ENCODE measurements at places on chromosomes 4 and X.

GRCh38 chrX:153776611-153777045 lies 4.2 kb upstream of the SRPK3 start:
- DNase-seq, result peak; percentile 16

GRCh38 chr4:24914460-24914859 lies 1.6 kb upstream of the CCDC149 start:
- no peak for DNase-seq

DNA sequence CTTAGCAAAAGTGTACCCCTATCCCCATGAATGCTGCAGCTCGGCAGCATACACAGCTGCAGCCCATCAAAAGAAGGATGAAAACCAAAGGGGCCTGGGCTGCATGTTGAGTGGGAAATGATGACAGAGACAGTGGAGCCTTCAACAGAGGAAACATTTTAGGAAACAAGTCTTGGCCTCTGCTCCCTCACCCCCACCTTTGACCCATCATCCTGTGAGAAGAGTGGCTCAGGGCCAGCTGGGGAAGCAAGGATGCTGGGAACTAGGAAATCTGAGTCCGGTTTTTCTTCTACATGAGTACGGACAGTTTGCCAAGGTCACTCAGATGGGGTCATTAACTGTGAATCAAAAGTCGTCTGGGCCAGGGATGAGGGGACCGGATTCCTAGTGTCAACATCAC lies 37.2 kb downstream of the IDS start:
- DNase-seq, result no peak

- DNase-seq, result no peak
Observed at GRCh38 chrX:106731590-106731989, 5.1 kb downstream of the RNF128 start.

DNA sequence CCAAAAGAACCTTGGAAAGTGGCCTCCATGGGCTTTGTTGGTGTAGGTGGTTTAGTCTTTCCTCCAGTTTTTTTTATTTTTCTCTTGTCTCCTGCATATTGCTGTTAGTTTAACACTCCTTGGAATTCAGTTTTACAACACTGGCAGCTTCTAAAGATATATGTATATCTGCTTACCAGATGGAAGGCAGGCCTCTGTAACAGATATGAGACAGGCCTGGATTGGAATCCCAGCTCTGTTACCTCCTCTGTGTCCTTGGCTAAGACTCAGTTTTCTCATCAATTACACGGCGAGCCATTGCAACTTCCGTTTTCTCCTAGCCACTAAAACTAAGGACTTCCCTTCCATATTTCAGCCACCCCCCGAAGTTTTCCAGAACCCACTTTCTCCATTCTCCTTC lies 133.4 kb upstream of the SMAD1 start:
- no peak for DNase-seq

DNA sequence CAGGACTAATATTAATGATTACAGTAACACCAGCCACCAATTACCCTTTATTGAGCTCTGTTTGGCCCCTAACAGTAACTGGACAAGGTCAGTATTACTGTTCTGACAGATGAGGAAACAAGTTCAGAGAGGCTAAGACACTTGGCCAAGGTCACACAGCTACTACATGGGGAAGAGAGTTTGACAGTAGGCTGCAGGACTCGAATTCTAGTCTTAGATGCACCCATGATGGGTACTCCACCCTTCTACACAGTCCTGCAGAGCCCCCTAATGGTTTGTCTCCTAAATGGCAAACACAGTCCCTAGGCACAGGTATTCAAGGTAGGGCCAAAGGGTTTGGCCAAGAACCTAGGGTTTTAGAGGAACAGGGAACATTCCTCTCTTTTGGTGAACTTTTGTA lies 93.9 kb downstream of the NSUN7 start:
- DNase-seq, result no peak

GRCh38 chr4:8370106-8370787 lies 70.3 kb downstream of the ACOX3 start:
- DNase-seq, result no peak

- peak; percentile 63 for DNase-seq
Observed at GRCh38 chr4:168569066-168569930, 72.4 kb downstream of the PALLD start.

GRCh38 chr4:139794158-139794954 lies 128.7 kb downstream of the MGST2 start:
- peak; percentile 48 for DNase-seq

- no peak for DNase-seq
Observed at GRCh38 chrX:150146271-150146896, 208.1 kb upstream of the EOLA2 start.

DNA sequence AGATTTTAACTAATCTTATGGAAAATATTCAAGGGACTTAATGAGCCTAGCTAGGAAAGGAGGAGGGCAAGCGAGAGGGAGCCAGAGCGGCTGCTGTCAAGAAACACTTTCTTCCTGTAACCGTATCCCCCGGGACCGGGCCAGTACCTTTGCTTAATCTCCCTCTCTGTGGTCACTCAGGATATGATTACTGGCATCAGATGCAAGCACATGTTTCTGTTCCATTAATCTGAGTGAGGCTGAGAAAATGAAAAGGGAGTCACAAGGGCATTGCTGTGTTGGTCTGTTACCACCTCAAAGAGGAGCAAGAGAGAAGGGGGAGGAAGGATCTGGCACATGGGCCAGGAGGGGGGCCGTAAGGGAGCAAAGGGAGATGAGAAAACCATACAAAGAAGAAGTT lies 356.7 kb upstream of the GATB start:
- DNase-seq, result no peak

DNA sequence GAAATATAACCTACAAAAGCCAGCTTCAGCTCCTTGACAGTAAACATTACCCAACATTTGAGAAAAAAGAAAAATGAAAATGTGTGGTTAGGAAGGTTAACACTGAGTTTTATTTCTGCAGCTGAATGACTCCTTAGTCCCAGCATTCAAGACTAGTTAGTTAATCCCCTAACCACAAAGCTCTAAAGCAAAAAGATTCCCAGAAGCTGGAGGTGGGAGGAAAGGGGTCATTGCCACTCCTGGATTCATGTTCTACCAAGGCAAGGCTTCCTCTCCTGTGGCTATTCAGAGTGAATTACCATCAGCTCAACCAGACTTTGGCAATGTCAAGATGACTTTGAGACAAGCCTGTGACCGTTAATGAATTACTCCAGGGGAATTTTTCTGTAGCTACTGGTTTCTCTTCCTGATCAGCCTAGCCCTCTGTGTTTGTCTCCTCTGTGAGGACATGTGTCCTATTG lies 63.6 kb downstream of the HADH start:
- DNase-seq, result no peak

DNA sequence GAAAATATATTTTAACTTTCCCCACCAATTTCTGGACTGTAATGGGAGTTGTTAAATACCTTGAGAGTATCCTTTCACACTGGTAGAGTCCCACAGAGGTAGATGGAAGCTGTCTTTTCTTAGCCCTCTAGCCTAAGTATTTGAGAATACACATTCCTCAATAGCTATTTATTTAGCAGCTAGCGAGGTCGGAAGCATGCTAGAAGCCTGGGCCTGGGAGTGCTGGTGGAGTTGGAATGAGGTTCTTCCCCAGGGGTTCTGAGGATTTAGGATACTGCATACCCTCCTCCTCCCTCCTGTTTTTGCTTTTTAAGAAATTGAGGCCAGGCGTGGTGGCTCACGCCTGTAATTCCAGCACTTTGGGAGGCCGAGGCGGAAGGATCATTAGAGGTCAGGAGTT lies 999 bp upstream of the KLHL15 start:
- no peak for DNase-seq

DNA sequence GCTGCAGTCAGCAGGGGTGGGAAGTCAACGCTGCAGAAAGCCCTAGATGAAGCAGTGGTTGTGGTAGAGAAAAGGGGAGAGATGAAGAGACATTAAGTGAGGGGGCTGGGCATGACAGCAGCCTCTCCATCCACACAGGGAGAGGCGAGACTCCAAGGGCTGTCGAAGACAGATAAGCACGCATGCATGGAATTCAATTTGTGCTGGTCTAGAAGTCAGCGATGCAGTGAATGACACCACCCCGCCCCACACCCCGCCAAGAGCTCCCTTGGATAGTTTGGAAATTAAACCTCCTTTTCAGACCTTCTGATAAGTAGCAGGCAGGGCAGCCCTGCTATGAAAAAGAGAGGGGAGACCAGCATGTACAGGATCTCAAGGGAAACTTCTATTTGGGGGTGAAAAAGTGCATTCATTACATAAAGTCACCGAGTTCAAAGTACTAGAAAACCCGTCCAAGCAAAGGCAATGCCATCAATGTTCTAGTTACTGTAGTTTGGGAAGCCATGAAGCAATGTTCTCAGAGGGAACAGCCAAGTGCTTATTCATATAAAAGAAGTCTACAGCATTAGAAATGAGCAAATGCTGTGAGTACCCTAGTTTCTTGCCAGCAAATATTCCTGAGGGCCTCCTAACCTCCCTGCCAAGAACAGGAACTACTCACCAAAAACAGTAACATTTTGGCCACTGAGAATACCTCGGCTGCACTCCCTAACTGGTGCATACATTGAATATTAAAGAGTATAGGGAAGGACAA lies 152.3 kb upstream of the ANXA10 start:
- DNase-seq, result no peak

DNA sequence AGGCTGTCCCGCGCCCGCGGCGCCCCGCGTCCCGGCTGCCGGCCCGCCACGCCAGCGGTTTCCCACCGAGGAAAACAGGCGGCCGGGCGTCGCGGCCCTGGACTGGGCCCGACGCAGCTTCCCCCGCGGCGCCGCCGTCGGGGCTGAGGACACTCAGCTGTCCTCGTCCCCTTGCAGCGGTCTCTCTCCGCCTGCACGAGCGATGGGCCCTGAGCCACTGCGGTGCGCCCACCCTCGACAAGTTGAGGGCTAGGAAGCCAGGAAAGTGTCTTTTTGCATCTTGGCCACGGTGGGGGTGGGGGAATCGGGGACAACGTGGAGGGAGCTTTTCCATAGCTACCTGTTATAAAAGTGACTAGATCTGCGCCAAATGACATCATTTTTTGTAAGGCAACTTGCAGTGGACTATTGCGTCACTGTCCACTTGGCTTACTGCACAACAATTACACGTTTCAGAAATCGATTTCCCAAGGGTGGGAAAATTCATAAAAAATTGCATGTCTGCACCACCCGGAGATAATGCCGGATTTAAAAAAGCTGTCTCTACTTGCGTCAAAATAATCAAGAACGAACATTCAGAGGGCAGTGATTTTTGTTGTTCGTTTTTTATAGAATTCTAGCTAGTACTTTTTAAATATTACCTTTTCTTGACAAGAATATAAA lies 1.1 kb downstream of the KLHL15 start:
- DNase-seq, result no peak

GRCh38 chr4:2604614-2605013 lies 68.2 kb downstream of the FAM193A start:
- DNase-seq, result no peak

GRCh38 chr4:1451106-1451751 lies 45.0 kb upstream of the NKX1-1 start:
- DNase-seq, result no peak

GRCh38 chr4:177131736-177132135 lies 177.9 kb upstream of the NEIL3 start:
- no peak for DNase-seq

DNA sequence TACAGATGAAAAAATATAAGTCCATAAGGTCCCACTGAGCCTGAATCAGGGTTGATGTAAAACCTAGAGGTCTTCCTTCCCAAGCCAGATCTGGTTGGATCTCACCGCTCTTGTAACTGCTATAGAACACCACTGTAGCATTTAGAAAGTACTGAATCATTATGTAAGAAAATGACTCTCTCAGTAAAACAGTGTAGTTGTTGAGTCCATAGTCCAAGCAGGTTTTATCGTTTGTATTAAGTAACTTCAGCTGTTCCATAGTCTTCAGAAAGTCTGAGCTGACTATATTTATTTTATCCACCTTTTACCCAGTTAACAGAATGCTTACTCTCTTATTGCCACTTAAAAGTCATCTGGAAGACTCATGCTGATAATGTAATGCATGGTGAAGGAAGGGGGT lies 82.2 kb downstream of the POLA1 start:
- DNase-seq, result no peak

DNA sequence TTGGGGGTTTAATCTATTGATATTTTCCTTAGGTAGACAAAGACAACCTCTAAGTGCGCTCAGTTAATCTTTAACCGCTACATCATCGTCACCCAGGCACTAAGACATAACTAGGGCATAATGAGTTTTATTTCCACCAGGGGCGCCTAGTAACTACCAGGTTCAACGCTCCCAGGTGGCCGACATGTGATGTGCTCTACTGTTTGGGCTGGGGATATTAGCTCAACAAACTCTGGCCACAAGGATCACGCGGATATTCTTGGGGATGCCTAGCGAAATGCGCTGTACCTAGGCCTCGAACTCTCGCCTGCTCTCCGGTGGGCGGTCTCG lies 915 bp upstream of the RAB33B start:
- no peak for DNase-seq

DNA sequence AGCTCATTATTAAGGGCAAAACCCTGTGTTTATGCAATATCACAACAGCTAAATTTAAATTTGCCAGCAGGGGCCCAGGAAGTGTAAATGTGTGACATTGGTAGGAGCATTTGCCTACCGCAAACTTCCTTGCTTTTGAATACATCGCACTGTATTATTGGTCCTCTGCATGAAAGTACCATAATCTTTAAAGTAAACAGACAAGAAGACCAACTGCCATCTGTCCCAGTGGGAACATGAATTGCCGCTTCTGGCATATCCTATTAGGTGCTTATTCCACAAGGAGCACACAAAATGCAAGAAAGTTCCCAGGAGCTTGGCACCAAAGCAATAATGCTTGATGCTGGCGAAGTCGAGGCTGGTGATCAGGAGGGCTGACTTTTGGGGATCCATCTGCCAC lies 51.3 kb downstream of the SOD3 start:
- no peak for DNase-seq

GRCh38 chr4:74793757-74794381 lies 454 bp downstream of the BTC start:
- peak; percentile 57 for DNase-seq
